Stimulated activated CD8-positive, alpha-beta memory T cell treated with anti-CD3 and anti-CD28 coated beads, Interleukin-4, amount 100 ng/mL, for 1 hour (primary cell): ENCODE measurements at places on chromosomes 7 and 10.

DNA sequence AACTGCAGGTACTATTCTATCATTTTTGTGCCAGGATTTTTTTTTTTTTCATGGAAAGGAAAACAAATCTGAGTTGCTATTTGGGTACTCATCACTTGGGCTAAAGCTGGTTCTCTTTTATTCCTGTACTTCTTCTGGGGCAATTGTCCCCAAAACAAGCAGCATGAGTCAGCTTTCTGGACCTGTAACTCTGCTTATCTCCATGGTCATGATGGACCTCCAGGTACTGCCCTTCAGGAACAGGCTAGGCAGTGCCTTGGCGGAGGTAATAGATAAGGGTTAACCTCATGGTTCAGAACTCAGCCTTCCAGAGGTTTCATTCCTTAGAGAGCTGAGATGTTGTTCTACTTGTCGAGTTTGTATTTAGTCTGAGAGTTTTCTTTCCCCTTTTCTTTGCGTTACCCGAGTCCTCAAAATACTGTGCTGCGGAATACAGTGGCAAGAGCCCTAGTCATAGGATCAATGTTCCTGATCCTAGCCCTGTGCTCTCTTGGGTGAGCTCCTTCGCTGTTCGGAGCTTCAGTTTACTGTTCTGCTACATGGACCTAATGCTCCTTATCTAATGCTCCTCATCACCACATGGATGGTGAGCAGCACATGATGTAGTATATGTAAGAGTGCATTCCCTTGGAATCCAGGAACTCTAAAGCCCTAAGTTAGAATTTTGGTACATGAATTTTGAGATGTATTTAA, 74.6 kb downstream of the LRGUK start:
- DNase-seq = no peak

DNA sequence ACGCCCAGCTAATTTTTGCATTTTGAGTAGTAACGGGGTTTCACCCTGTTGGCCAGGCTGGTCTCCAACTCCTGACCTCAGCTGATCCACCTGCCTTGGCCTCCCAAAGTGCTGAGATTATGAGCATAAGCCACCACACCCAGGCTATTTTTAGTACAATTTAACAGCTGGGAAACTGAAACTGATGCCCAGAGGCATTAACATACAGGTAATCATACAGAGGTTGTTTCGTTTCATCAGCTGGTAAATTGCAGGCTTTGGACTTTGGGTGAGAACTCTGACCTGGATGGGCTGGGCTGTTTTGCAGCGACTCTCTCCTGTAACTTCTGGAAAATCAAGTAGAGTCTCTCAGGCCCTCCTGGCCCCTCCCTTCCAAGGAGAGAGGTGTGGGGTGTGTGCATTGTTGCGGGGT, 6.2 kb upstream of the ACHE start:
- DNase-seq = no peak

DNA sequence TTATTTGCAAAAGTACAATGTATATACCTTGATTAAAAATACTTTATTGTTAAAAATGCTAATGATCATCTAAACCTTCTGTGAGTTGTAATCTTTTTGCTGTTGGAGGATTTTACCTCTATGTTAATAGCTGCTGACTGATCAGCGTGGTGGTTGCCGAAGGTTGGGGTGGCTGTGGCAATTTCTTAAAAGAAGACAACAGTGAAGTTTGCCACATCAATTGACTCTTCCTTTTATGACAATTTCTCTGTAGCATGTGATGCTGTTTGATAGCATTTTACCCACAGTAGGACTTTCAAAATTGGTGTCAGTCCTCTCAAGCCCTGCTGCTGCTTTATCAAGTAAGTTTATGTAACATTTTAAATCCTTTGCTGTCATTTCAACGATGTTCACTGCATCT, 16.9 kb upstream of the ENTPD1 start:
- no peak for DNase-seq

DNA sequence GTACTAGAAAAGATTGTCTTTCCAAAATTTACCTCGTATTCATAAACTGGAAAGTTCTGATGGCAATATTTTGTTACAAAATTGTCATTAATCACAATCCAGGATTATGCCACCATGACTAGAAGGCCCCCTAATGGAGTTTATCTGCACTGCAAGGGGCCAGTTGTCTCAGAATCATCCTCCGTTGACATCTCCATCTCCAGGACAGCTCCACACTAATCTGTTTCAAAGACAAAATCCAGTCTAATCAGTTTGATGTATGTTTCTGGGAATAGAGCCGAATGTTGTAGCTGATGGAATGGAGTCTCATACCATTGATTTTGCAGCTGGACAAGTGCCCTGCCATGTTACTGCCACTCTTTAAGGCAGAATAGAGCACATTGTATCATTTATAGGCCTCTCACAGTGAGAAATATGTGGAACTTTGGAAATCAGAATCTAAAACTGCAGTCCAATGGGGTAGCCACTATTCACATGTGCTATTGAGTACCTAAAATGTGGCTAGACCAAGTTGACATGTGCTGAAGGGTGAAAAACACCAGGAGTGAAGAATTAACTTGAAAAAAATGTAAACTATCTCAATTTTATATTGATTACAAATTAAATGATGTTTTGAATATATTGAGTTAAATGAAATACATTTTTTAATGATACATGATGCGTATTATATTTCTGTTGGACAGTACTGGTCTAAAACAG, 38.3 kb upstream of the TOMM7 start:
- no peak for DNase-seq
